ENCODE measurements at places on chromosomes 1 and 21.

DNA sequence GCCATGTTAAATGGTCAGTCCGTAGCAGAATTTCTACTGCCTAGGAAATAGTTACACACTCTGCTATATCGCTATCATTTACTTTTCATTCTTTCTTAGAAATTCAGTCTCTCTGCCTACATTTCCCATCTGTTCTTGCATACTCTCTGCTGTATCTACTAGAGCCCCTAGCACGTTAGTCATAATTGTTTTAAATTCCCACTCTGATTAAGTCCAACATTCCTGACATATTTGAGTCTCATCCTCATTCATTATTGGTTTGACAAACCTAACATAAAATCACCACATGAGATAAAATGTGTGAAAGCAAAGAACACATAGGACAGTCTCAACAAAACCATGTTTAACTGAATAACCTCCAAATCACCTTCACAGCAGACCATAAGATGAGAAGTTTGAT is 513.6 kb downstream of the PLPP3 start:
- no peak for DNase-seq

DNA sequence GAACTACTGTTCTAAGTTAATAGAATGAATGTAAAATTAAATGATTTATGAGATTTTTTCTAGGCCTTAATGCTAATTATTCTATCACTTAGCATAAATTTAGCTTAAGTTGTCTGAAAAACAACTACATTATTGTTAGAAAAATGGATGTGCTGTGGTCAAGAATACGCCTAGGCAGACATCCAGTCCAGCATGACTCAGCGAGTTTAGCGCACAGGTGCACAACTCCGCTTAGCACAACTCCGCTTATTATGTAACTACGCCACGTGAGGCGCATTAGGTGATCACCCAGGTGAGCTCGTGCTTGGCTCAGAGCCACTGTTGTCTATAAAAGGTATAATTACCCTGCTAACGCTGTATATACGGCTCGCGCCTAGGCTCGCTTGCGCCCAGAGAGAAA is 1043.6 kb upstream of the ADGRL4 start:
- no peak for DNase-seq

GRCh38 chr1:158810311-158810710 is 20.8 kb upstream of the MNDA start:
- DNase-seq: no peak

GRCh38 chr1:171110621-171111326 is 20.1 kb downstream of the FMO3 start:
- DNase-seq: peak; percentile 6

GRCh38 chr1:165895451-165895871 is 68.0 kb downstream of the UCK2 start:
- DNase-seq: no peak

DNA sequence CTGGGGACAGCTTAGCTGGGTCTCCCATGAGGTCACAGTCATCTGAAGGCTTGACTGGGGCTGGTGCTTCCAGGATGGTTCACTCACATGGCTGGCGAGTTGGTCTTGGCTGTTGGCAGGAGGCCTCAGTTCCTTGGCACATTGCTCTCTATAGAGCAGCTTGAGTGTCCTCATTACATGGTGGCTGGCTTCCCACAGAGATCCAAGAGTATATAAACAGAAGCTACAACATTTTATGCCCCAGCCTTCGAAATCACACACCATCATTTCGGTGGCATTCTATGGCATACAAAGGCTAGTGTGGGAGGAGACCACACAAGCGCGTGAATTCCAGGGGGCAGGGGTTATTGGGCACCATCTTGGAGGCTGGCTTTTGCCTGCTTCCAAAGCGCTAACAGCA is 63.0 kb downstream of the ALPL start:
- no peak for DNase-seq

GRCh38 chr1:190259424-190259823 is 218.2 kb downstream of the BRINP3 start:
- DNase-seq: no peak

DNA sequence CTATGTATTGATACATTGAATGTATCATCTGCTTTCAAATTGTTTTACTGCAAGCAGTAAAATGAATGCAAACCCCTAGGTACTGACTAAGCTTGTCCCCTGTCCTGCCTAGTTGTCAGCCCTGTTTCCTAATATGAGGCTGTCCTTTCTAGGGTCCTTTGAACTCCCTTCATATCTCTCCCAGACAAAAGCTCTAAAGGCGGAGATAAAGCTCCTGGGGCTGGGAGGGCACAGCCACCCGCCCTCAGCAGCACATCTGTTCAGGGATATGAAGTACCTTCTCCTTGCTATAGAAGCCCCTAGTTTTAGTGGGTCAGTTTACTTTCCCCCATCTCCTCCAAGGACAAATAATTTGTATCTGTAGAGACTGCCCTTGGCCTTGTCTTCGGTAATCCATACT is 93.1 kb upstream of the ETS2 start:
- DNase-seq: no peak

DNA sequence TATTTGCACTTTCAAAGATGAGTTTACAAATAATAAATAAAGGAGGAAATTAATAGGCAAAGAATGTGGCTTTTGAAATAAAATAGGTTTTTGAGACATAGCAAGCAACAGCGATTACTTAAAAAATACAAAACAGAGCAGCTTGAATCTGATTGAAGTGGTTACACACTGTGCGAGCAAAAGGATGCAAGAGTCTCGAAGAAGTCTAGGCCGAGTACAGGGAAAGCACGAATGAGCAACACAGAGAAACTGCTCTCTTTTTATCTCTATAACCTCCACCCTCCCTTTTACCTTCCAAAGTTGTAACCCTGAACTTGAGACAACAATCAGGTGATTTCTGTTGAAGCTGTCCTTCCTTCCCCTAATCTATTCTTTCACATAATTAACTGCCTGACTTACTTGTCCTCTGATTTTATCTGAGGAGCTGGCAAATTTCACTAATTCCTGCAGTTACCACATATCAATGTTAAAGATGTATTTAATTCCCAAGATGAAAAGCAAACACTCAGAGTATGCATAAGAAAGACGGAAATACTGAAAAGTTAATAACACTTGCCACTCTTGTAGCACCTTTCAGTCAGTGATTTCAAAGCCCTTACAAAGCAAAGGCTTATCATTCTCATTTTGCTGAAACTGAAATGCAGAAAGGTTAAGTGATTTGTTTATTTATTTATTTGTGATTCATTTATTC is 1030.1 kb downstream of the ADGRL2 start:
- no peak for DNase-seq

DNA sequence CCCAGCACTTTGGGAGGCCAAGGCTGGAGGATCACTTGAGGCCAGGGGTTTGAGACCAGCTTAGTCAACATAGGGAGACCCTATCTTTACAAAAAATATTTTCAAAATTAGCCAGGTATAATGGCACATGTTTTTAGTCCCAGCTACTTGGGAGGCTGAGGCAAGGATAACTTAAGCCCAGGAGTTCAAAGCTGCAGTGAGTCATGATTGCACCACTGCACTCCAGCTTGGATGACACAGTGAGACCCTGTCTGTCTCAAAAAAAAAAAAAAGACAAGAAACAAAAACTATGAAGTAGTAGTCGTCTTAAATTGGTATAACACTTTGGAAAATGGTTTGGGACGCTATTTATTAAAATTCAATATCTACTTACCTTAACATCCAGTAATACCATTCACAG is 7.7 kb downstream of the AIM2 start:
- no peak for DNase-seq

DNA sequence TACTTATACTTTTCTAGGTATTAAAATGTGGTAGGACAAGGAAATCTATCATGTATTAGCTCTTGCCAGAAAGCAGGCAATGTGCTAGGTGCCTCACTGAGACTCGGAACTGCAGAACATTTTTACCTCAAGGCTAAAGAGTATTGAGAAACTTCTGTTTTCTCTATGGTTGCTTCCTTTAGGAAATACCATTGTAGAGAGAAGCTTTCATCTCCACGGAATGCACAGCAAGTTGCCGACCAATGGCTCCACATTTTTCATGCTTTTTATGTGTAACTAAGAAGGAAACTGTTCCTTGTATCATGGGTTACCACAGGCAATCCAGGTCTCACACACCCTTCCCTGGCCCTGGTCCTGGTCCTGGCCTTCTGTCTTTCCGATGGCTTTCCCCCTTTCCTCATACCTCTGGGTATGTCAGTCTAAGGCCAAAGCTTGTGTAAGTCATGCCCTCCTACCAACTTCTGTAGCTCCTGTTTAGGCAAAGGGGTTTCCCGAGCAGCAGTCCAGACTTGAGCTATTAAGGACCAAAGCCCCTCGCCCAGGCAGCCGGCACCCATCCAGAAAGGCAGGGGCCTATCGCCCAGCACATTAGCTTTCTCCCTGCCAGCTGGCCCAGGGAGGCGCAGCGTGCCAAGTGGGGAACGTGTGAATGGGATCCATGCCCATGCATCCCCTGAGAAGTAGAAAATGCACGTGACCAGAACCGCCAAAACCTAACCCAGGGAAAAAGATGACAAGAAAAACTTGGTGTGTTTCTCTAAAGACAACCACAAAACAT is 225.0 kb downstream of the PBX1 start:
- no peak for DNase-seq

GRCh38 chr21:29947119-29947518 is 7.3 kb upstream of the GRIK1 start:
- DNase-seq: no peak

DNA sequence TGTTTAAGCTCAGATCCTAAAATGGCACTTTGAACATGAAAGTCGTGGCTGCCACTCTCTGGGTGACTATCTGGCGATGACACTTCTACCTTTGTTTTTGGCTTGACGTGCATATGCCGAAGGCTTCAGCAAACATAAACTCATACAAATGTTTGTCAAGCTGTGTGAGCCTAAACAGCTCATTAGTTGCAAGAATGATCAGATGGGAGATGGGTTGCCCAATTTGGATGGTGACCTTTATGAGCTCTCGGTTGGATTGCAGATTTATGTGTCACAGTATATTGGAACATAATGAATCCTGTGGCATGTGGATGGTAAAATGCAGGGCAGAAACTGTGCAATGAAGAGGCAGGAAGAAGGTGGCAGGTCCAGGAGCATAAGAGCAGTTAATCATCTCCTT is 229.3 kb downstream of the DISC1 start:
- no peak for DNase-seq

GRCh38 chr1:25051504-25051903 is 121.4 kb upstream of the RUNX3 start:
- no peak for DNase-seq

DNA sequence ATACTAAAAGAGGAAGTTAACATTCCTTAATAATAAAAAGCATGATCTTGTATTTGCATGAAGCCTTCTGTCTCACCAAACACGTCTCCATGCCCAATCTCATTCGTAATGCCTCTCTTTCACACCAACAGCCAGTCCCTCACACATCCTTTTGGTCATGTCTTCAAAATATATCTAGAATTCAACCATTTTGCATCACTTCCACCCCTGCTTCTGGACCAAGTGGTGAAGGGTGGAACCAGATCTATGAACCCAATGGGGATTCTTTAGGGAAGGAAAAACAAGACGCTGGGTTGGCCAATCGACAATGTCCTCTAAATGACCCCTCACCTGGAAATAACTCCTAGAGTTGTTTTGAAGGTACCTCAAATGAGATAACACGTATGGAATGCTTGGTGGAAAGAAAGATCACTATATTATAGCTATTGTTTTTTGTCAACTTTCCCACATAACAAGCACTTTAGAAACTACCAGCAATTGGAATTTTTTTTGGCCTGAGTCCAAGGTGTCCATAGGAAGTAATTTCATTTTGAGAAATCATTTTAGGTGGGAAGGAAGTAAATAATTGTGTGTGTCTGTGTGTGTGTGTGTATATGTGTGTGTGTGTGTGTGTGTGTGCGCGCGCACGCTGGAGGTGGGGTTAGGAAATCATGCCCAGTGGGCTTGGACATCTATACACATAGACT is at the start of gene KCNA10:
TSS of gene KCNA10 (minus strand) at position 51 of the 686 bp plus-strand sequence. CDS start 388 bp downstream, outside the sequence.
- no peak for DNase-seq

GRCh38 chr1:61120998-61121397 is 38.6 kb downstream of the NFIA start:
- no peak for DNase-seq

GRCh38 chr1:212618466-212619210 is 10.1 kb downstream of the ATF3 start:
- no peak for DNase-seq

GRCh38 chr1:24904731-24905354 is 25.2 kb downstream of the RUNX3 start:
- no peak for DNase-seq

DNA sequence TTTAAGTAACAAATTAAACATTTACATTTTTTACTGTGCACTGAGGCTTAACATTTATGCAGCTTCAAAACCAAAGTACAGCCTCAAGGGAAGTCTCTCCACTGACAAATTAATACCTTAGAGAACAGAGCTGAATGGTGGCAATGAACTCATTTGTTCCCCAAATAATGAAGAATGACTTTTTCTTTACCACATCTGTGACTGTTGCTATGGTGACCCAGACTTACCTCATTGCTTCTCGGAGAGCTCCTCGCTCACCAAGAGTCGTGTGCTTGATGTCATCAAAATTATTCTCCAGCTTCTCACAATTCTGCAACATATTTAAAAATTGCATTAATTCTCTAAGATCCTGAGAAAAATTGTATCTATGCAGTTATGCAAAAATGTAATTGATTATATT is 92.9 kb downstream of the DPYD start:
- peak; percentile 34 for DNase-seq

GRCh38 chr1:160429702-160430535 is 29.6 kb downstream of the VANGL2 start:
- no peak for DNase-seq

- DNase-seq: no peak
Observed at GRCh38 chr1:68953311-68953710, 456.4 kb upstream of the DEPDC1 start.

- peak; percentile 11 for DNase-seq
Observed at GRCh38 chr1:35726450-35727433, 8.1 kb upstream of the C1orf216 start.

GRCh38 chr1:11707621-11708276 is 16.2 kb downstream of the DRAXIN start:
- DNase-seq: no peak

- peak; percentile 30 for DNase-seq
Observed at GRCh38 chr21:32411350-32412161, 950 bp upstream of the EVA1C start.

DNA sequence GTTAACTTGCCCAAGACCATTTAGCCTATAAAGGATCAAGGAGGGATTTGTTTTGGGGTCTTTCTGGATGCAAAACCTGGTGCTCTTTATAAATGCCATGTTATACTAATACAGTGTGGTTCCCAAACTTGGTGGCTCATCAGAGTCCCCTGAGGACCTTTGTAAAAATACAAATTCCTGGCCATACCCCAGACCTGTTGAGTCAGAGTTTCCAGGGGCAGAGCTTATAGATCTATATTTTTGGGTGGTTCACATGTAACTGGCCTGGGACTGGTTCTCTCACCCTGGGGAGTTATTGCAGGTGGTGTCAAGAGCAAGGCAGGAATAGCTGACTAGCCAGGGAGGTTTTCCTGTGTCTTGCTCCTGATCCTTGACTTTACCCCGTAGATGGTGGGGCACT is 136.9 kb upstream of the HNRNPU start:
- DNase-seq: no peak

- DNase-seq: peak; percentile 46
Observed at GRCh38 chr1:19354531-19354981, 42.4 kb downstream of the SLC66A1 start.

- no peak for DNase-seq
Observed at GRCh38 chr1:44119525-44119924, 904 bp downstream of the KLF17 start.

- DNase-seq: peak; percentile 69
Observed at GRCh38 chr1:165114022-165114888, 242.3 kb downstream of the LMX1A start.

- DNase-seq: no peak
Observed at GRCh38 chr1:218284377-218284916, 646 bp upstream of the RRP15 start.
